ENCODE measurements at places on chromosomes 13 and 19.

- DNase-seq: no peak
Observed at GRCh38 chr13:28658539-28658795, 463 bp upstream of the POMP start.

- DNase-seq: no peak
Observed at GRCh38 chr13:45717349-45717748, 15.2 kb downstream of the CBY2 start.

- no peak for DNase-seq
Observed at GRCh38 chr13:41273831-41274441, 10.6 kb upstream of the MTRF1 start.

GRCh38 chr13:30705680-30706079, 29.7 kb upstream of the ALOX5AP start:
- no peak for DNase-seq

- DNase-seq: no peak
Observed at GRCh38 chr19:51551673-51552432, 19.2 kb upstream of the ZNF175 start.

DNA sequence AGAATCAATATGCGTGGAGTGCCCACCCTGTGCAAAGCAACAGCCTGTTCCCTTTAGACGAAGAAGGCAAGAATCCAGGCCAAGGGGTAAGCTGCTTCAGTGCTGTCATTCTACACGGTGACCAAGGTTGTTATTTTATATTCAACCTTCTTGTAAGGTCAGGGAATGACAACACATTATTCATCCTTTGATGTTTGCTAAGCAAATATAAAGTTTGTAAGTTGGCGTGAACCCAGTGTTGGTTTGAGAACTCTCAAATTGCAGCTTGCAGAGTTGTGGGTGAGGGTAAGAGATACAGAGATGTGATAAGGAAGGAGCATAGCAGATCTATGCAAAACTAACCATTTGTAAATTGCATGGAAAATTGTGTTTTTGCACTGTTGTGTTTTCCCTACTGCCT, 436.7 kb downstream of the FGF9 start:
- DNase-seq: no peak

GRCh38 chr13:44989941-44990340, 603 bp downstream of the GPALPP1 start:
- DNase-seq: no peak

DNA sequence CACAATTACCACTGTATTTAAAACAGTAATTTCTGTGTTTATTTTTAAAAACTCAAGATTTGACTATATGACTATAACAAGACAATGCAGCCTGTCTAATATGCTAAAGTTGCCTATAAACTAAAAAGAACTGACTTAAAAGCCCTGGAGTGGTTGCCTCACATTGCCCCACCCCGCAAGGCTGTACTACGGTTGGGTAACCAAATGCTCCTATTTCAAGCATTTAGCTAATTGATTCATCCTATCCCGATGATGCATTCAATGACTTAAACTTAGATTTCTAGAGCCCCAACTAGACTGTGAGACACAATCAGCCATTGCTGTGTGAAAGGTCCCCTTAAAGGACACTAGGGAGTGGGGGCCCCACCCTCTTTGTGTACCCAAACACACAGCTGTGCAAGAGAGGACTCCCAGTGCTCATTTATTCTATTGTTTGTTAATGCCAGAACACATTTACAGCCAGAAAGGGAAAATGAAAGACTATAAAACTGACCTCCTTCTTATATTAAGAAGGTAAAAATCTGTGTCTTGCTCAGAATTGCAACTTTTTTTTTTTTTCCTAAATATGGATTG, 66.9 kb downstream of the MIPEP start:
- DNase-seq: no peak

DNA sequence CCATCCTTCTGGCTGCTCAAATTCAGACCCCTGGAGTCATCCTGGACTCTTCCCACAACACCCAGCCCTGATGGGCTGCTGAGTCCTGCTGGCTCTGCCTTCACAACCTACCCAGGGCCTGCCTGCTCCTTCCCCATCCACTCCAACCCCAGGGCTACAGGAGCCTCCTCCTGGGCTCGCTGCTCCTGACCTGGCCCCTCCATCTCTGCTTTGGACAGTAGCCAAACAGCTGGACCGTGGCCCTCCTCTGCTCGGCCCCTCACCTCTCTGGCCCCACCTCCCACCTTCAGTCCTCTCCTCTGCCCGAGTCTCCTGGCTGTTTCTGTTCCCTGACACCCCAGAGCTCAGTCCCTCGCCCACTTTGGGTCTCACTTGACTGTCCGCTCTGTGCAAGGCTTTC, 66.7 kb downstream of the CEBPG start:
- no peak for DNase-seq

DNA sequence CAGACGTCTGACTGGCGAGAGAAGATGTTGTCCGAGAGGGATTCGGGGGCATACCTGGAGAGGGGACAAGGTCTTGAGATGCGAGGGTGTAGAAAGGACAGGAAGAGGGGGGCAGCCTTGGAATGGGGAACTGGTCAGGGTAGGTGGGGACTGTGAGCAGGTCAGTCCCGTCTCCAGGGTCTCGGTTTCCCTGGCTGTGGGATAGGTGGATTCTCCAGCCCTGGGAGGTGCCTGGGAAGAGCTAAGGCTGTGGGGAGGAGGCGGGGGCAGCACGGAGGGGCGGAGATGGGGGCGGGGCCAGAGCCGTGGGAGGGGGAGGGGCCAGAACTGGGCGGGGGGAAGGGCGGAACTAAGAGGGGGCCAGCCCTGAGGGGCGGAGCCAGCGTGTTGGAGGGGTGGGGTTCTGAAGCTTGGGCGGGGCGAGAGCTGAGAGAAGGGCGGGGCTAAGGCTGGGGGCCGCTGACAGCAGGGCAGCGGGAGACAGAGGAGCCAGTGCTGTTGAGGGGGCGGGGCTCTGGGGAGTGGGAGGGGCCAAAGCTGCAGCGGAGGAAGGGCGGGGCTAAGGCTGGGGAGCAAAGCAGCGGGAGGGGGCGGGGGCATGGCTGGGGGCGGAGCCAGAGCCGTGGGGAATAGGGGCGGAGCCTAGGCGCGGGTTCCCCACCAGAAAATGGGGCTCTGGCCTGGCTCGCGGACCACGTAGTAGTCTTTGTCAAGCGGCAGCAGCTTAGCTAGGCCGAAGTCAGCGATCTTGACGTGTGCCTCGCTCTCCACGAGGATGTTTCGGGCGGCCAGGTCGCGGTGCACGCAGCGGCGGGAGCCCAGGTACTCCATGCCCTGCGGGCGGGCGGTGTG, 9.5 kb upstream of the INSL3 start:
- DNase-seq: peak; percentile 75

- DNase-seq: peak; percentile 41
Observed at GRCh38 chr19:42693760-42694350, 46.4 kb downstream of the PSG3 start.

GRCh38 chr13:28447206-28447605, 47.7 kb downstream of the FLT1 start:
- no peak for DNase-seq

GRCh38 chr13:25796474-25796873, 255.3 kb downstream of the SHISA2 start:
- no peak for DNase-seq

- DNase-seq: no peak
Observed at GRCh38 chr19:53553865-53554791, 16.2 kb downstream of the ZNF331 start.

GRCh38 chr13:77034881-77035280, 7.9 kb upstream of the FBXL3 start:
- DNase-seq: no peak

DNA sequence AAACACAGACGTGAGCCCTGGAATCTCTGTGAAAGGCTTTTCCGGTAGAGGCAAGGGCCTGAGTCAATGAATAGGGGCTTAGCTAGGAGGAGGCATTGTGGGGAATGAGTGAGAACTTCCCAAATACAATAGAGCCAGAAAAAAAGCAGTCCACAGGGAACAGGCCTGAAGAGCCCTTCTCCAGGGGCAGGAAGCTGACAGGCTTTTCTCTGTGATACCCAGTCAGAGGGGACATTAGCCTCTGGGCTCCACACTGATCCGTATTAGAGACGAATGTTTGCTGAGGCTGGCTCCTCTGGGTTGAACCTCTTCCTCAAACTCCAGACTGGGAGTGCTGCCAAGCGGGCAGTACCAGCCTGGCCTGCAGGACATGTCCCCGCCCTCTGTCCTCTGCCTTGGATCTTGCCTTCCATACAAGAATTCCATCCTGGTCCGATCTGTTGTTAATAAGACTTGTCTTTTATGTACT, 2.3 kb downstream of the DHRS12 start:
- DNase-seq: peak; percentile 62

DNA sequence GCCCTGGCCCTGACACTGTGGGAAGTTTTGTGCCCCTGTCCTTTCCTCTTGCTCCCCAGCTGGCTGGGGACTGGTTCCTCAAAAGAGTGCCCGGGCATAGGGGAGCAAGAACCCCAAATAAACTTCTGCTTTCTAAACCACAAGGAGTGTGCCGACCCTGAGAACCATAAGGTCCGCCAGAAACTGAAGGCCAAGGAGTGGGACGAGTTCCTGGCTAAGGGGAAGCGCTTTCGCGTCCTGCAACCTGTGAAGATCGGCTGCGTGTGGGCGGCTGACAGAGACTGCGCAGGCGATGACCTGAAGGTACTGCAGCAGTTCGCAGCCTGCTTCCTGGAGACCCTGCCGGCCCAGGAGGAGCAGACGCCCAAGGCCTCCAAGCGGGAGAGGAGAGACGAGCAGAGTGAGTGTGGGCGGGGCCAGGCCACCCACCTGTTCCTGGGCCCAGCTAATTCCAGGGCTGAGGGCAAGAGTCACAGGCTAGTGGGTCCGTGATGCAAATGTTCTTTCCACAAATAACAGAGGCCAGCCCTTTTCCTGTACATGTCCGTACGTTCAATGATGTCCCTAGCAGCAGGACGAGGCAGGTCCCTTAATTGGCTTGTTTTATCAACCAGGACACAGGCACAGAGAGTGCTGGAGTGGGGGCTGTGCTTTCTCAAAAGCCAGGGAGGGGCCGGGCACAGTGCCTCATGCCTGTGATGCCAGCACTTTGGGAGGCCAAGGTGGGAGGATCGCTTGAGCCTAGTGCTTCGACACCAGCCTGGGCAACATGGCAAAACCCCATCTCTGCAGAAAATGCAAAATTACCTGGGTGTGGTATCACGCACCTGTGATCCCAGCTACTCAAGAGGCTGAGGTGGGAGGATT, 25.6 kb downstream of the UBXN6 start:
- DNase-seq: no peak

- peak; percentile 32 for DNase-seq
Observed at GRCh38 chr13:114264886-114265611, 16.4 kb upstream of the UPF3A start.

GRCh38 chr13:80116107-80116506, 224.8 kb downstream of the SPRY2 start:
- no peak for DNase-seq

GRCh38 chr19:29381353-29382203, 144.2 kb upstream of the VSTM2B start:
- DNase-seq: no peak

GRCh38 chr13:90049989-90050671, 1297.4 kb upstream of the MIR17HG start:
- no peak for DNase-seq

GRCh38 chr19:13022111-13022858, 27.0 kb downstream of the NFIX start:
- DNase-seq: no peak

- no peak for DNase-seq
Observed at GRCh38 chr13:30742901-30743300, 7.6 kb downstream of the ALOX5AP start.

- no peak for DNase-seq
Observed at GRCh38 chr13:112686987-112687386, 2.9 kb upstream of the ATP11A start.

DNA sequence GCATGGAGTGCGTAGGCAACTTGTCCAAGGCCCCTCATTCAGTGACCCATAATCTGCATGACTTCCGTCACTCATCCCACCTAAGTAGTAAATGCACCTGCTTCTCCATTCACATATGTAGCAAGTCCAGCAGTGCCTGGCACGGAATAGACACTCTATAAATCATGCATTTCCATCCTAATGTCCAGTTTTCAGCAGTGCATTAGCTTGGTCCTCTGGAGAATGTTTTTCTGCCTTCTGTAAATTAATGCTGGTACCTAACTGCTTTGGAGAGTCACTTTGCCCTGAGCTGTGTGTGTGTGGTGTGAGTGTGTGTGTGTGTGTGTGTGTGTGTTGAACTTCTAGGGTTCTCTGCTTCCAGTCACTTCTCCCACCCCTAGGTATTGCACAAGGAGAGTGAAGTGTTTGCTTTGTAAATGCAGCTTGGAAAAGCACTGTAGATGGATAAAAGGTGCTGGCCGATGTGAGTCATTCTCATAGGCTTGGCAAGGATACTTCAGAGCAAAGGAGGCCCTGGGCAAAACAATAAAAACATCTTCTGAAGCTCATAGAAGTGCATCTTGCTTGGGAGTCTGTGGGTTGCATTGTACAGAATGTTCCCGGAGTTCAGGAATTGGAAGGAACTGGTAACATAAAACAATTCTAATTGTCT, 181.8 kb downstream of the KATNAL1 start:
- DNase-seq: no peak

GRCh38 chr13:71801781-71802180, 65.2 kb downstream of the DACH1 start:
- peak; percentile 54 for DNase-seq

DNA sequence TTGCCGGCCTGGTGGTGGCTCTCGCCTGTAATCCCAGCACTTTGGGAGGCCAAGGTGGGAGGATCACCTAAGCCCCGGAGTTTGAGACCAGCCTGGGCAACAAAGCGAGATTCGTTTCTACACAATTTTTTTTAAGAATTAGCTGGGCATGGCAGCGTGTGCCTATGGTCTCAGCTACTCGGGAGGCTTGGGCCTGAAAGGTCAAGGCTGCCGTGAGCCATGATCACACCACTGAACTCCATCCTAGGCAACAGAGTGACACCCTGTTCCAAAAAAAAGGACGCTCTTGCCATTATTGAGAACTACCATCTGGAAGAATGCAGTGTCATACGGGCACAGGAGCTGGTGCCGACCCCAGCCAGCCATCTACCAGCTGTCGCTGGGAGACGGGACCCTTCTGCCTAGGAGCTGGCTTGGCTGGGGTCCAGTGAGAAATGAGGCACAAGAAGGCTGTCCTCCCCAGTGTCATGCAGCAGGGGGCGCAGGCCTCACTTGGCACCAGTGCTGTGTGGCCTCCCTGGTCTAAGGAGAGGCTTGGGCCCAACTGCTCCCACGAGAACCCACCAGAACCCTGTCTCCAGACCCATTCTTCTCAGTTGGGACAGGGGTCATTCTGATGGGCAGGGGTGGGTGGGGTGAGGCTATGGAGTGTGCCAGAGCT, 12.2 kb upstream of the RELB start:
- DNase-seq: peak; percentile 50

DNA sequence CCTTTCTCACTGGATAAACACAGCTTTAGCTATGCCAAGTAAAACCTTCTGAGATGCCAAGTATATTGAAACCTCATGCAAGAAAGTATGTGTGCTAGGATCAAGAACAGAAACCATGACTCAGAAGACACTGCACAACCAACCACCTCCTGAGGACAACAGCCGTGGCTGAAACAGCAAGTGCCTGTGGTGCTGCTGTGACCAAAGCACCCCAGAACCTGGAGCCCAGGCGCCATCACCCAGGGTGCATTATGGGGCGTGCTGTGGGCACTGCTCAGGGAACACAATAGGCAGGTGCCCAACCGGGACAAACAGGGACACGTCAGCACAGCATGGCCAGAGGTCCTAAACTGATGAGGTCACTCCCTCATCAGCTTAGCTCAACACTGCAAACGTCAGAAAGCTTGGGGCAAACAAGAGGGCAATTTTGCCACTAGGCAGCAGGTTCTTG, 101.3 kb upstream of the SLC15A1 start:
- DNase-seq: no peak

All from HAP-1 (cell line).